Activated gamma-delta T cell treated with Interleukin-2 at 50 U/mL for 16 hours (primary cell): ENCODE measurements at places on chromosomes 5 and 9.

GRCh38 chr5:89267788-89268187 is 384.8 kb upstream of the MEF2C start:
- DNase-seq: no peak

GRCh38 chr5:4921929-4922328 is 218.2 kb upstream of the ADAMTS16 start:
- DNase-seq: no peak

DNA sequence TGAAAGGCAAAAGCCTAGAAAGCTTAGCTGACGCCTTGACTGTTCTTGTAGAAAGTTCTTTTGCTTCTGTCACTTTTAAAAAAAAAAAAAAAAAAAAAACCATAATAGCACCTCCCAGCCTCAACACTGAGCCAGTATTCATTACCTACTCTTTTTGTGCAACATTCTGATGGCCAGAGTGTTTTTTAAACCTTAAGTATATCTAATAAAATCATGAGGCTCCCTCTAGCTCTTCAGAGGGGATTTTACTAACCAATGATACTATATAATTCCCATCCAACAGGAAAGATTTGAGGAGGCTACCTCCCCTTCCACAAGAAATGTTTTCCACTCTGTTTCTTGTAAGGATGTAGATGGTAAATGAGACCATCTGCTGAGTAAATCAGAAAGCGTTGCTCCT is 3.9 kb downstream of the BNC2 start:
- no peak for DNase-seq

DNA sequence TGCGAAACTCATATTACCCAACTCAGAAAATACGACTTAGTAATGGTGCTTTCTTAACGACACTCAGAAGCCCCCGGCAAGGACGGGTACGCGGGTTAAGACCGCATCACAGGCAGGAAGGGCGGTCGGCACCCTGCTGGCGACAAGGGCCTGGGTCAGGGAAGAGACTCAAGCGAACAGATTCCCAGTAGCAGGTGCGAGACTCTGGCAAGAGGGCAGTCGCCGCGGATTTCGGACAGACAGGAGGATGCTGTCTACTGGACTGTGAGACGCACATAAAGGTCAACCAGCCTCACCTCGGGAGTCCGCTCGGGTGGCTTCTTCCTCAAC is 398 bp downstream of the RAPGEF6 start:
- DNase-seq: peak; percentile 60

DNA sequence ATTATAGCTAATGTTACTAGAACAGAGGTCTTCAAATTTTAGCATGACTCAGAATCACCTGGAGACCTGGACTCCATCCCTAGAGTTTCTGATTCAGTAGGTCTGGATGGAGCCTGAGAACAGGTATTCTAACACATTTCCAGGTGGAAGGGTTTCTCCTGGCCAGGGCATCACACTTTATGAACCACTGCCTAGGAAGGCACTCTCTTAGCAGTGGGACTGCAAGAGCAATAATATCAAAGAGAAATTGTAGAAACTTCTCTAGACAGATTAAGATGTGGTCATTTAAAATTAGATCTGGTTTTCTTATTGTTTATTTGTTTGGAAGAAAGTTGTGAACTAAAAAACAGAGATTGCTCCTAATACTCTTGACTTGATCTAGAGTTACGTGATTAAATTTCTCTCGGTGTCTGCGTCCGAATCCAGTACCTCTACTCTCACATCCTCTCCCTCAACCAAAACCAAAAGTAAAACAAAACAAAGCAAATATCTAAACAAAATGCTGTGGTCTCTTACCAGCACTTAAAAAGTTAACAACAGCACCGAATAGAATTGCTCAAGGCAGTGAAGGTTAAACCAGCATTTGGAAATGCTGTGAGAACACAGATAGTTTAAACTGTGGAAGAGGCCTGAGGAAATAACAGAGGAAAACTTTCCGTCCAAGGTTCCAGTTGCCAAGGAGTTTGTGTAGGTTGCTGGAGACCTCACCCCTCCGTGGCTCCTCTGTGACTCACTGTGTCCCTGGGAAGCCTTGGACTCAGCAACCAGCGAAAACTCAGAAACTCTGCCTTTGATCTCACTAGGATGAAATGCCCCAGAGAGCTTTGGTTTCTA is 193.4 kb downstream of the ARRDC3 start:
- DNase-seq: no peak

DNA sequence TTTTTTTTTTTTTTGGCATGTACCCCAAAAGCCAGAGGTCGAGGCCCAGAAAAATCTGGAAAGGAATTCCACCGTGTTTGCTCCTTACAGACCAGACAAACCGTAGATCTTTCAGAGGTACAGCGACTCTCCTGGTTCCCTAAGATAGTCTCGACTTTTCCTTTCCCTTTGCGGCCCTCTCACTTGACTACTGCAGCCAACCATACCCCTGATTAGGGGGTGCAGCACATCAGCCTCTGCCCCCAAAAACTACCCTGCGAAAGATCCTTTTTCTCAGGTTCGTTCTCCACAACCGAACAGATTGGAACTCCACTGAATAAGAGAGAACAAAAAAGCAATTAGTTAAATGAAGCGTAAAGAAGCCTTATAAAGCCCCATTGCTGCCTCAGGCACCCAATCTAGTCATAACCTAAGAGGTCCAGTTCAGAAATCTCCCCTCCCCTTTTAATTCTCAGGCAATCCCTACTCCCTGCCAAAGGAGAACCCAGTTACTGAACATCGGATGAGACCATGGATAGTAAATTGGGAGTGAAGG is 379 bp upstream of the TICAM2 start:
- DNase-seq: no peak

DNA sequence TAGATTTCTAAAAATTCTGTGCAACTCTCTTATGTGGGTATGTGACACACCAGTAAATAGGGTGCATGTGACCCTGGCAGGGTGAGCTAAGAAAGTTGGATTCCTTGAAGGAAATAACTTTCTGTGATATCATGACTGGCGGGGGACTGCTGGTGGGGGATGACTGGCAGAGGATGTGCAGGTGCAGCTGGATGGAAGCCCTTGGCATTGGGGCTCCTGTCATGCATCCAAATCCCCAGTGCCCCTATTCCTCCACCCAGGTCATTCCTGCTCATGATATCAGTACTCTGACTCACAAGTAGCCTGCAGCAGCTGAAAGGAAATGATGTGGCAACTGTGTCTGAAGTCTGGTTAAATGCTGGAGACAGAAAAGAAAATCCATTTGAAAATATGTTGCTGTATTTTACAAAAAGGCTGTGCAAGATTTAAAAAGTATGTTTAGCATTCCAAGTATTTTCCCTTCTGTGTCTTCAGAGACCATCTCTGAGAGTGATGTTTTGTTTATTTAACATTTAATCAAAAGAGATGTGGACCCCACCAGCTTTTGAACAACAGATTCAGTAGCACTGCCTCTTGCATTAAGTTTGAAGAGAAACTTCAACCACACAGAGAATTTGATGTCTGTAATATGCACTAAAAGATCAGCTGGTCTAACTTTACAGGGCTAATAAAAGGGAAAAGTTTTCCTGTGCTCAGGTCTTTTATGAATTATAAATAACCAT is 17.9 kb upstream of the ZSWIM6 start:
- DNase-seq: no peak

DNA sequence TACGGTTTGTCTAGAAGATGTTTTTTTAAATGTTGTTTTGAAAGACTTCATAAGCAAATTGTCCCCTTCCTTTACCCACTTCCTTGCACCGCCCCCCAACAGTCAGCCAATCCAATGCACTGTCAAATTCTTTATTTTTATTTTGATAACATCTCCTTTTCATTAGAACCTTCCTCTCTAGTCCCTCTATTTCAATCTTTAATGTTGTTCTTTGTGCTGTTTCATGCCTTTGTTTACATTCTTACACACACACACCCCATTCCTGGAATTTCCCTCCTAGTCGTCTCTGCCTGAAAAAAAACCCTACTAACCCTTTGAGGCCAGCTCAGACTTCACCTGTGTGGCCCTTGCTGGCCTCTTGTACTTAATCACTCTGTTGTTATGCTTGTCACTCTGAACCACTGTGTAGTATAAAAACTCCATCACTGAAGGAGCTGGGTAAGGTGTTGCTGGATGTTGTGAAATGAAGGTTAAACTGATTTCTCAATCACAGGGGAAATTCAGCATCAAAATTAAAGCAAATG is 133.4 kb downstream of the UGCG start:
- DNase-seq: no peak

- DNase-seq: no peak
These were observed 333.5 kb upstream of the ACTBL2 start for GRCh38 chr5:57816108-57816507.

DNA sequence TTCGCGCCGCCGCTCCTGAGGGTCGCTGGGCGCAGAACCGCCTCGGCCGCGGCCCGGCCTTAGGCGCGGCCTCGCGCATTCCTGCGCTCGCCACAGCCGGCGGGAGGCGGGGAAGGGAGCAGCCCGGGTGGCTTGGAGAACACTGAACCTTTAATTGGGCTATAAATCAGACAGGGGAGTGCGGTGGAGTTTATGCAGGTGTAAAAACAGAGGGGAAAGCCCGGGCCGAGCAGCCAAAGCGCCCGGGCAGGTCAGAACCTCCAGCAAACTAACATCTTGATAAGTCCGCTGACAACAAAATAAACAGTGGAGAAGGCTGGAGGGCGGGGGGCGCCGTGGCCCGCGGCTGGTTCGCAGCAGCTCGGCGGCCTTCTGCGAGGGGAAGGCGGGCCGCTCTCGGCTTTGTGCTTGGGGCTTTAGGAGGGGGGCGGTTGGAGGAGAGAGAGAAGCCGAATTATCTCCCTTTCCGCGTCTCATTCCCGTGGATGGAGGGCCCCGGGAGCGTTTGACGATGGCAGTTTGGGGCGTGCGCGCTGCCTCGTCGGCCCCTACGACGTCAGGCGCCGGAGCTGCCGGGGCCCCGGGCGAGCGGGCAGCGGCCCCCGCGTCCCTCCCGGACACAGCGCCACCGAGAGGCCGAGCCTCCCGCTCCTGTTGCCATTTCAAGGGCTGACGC is 11.3 kb downstream of the FOXD1 start:
- DNase-seq: no peak

DNA sequence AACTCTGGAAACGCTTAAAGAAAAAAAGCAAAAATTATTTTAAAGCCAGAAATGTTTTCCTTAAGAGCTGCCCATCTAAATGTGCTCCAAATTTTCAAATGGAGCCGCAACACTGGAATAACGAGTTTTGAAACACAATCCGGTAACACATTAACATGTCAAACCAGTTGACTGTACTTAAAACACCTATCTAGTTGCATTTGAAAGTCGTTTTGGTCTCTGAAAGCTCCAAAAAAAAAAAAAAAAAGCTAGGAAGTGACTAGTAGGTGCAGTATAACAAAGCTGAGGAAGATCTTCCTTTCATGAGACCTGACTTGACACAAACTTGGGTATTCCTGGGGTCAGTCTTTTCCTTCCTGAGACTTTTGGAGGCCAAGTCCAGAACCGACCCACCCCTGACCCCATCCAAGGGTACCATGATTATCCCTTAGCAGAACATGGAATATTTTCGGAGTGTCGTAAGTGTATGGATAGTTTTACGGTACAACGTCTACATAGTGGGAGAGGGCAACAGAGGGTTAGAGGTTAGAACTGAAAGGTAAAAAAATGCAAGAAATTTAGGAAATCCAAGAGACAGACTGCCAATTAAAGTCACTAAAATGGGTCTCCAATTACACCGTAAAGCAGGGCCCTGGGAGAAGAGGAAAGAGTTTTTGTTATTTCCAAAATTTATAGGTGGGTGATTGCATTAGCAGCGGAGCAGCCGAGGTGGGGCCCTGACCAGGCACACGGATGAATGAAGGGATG is 812 bp downstream of the CETN3 start:
- no peak for DNase-seq

- DNase-seq: no peak
These were observed 161.3 kb downstream of the DRD1 start for GRCh38 chr5:175282611-175283225.

GRCh38 chr5:143860211-143860610 is 48.2 kb downstream of the HMHB1 start:
- no peak for DNase-seq

- no peak for DNase-seq
These were observed 47.3 kb downstream of the RAD23B start for GRCh38 chr9:107330420-107330819.

- DNase-seq: no peak
These were observed 975 bp upstream of the NXNL2 start for GRCh38 chr9:88533951-88534455.

DNA sequence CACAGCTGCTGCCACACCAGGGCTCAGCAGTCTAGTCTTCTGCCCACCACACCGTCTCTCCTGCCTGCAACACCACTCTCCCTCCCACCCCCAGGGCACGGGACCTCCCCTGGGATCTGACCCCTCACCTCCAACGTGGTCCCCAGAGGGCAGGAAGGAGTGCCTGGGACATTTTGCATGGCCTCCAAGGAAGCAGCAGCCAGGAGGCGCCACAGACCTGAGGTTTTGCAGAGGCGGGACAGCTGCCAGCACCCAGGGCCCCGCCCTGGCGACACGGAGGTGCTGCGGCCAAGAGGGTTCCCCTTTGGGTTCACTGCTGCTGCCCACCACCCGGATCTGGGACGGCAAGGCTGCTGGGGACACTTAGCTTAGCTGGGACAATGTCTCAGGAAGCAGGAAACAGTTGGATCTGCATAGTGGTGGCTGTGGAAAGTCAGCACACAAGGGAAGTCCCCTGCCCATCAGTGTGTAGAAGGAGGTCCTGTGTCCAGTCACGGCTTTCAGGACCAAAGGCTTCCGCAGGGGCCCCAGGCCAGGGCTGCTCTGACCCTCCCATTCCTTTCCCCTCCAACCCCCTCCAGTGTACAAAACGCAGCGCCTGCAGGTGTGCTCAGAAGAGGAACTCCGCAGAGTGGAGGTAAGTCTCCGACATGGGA is 13.8 kb downstream of the PROP1 start:
- DNase-seq: no peak

GRCh38 chr9:123090198-123090896 is 56.9 kb downstream of the GPR21 start:
- no peak for DNase-seq

GRCh38 chr9:37961351-37961750 is 57.4 kb upstream of the SLC25A51 start:
- no peak for DNase-seq

DNA sequence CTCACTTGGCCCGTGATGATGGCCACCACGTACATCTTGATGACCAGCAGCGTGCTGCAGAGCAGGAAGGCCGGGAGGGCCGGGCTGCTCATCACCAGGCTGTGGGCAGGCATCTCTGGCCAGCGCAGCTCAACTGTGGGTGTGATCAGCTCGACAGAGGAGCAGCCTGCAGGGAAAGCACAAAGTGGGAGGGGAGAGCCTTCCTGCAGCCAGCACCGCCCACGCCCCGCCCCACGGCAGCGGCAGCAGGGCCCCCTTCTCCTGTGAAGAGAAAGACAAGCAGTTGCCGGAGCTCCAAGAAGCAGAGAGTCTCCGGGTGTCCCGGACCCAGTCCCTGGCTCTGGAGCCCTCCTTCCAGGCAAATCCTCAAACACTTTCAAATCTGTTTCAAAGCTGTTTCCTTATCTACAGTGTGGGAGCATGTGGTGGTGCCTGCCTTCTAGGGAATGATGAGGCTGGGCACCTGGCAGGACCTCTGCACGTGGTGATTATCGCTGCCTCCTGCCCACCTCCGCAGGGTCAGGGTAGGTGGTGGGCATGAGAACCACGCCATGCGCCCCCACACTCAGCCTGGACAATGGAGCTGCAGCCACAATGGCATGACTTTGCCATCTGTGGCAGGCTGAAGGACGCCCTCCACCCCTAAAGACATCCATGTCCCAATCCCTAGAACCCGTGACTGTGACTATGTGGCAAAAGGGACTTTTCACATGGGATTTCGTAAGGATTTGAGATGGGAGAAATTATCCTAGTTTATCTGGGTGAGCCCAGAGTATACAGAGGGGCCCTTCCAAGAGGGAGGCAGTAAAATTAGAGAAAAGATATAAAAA is at the start of gene PTGES:
PTGES (minus strand) TSS at position 143 of the 830 bp plus-strand sequence; CDS start at position 113, 30 bp downstream.
- peak; percentile 19 for DNase-seq
